ENCODE measurements at places on chromosomes 1 and 21. TPM values are rescaled to one million over a fixed set of nuclear protein-coding genes. Genes with fewer than 3 reads are reported as not detected.

GRCh38 chr1:42736152-42736551, 3.9 kb downstream of the CLDN19 start:
- no peaks in the 10 kb centered on the region for H3K4me1 ChIP-seq
- H3K4me3 ChIP-seq: no peak overlapping the region
- no peaks in the 10 kb centered on the region for H3K27me3 ChIP-seq
- no peak overlapping the region for H3K27ac ChIP-seq
- no peaks in the 10 kb centered on the region for H3K36me3 ChIP-seq
- DNase-seq: no peak

DNA sequence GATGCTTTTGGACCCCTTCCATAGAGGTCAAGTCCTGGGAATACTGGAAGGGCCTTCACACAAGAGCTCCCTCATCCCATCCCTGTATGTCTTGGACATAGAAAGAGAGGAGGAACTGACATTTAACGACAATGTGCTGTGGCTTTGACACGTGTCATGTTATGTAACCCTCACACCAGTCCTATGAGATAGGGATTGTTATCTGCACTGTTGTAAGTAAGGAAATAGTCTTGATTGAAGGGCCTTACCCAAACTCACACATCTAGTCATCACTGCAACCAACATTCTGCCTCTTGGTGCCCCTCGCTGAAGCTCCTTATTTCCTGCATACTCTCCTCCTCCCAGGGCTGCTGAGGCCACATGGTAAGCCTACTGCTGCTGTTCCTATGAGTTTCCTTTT, 63.7 kb upstream of the ANGPTL1 start:
- H3K4me1 ChIP-seq: peaks cover 22% of the 10 kb centered on the region
- H3K27ac ChIP-seq: no peak overlapping the region
- no peaks in the 10 kb centered on the region for H3K36me3 ChIP-seq

OR2L13 gene
- total RNA-seq: not detected

CD48 gene
- 21.5 TPM for total RNA-seq

Measured in upper lobe of right lung (tissue), 1 donor.